Left colon (tissue), 2 donors: ENCODE measurements at places on chromosomes 5 and 9.

- DNase-seq: no peak
Observed at GRCh38 chr5:17075236-17075635, 139.1 kb upstream of the MYO10 start.

DNA sequence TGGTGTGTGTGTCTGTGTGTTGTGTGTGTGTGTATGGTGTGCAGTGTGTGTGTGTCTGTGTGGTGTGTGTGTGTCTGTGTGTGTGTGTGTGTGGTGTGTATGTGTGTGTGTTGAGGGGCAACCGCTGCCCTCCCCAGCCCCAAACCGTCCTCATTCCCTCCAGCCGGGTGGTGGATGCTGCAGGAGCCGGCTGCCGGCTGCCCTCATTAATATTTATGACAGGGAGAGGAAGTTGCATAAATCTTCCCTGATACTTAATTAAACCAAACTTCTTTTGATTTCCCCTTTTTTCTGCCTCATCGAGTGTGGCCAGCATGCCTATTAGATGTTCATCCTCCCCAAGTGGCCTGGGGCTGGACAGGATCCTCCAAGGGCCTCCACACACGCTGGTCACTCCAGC lies 121.4 kb upstream of the MVB12B start:
- no peak for DNase-seq

DNA sequence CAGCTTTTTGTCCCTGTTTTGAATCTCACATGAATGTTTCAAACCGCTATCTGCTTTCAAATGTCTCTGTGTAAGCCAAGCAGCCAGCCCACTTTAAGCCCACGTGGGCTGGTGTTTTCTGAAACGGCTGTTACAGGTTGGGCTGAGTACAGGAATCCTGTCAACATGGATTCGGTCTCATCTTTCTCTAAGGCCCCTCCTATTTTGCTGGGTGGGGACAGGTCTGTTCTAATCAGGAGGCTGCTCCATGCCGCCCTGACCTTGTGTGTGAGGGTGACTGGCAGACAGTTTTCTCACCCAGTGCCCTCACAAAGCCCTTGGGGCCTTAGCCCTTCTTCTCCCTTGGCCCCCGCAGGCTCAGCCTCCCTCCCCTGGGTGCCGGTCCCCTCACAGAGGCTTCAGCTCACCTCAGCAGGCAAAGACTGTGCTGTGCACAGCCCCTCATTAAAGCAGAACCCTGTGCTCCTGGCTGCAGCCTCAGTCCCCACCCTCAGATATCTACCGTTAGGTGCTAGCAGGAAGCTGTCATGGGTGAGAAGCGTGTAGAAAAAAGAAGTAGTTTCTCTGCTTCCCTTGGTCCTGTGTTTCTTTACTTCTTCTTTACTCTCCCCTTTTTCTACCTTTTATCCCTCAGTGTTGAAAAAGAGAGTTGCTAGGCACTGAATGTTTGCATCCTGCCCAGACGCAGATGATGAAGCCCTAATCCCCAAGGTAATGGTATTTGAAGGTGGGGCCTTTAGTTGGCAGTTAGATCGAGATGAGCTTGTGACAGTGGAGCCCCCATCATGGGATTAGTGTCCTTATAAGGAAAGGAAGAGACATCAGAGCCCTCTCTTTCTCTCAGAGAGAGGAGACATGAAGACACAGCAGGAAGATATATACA lies 205.7 kb downstream of the ADAMTS12 start:
- no peak for DNase-seq

- no peak for DNase-seq
Observed at GRCh38 chr5:64900618-64901017, 131.9 kb downstream of the CWC27 start.

GRCh38 chr5:133267601-133268000 lies 215.8 kb downstream of the HSPA4 start:
- no peak for DNase-seq

DNA sequence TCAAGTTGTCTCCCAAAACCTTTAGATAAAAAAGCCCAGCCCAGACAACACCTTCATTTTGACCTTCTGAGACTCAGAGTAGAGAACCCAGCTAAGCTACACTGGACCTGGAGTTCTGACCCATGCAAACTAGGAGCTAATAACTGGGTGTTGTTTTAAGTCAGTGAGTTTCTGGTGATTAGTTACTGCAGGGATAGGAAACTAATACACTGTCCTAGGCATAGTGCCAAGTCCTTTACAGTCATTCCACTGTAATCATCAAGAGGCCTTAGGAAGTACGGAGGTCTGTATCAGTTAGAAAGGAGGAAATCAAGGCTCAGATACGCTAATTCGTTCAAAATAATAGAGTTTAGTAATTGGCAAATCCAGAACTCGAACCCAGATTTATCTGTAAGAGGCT lies 197.9 kb downstream of the KCTD16 start:
- no peak for DNase-seq

DNA sequence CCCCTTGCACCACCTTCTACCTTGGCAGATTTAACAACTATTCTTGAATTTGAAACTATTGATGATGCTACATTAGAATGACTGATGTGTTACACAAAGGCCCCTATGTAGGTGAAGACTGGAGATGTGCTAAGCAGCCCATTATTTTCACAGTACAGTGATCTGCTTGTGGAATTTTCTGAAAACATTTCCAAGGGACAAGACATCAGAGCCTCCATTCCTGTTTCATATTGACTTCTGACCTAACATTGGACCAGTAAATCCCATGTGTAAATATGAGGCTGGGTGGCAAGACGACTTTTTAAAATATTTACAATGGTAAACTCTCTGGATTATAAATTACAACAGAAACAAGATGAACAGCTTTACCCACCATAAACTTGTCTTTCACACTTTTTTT lies 265.8 kb upstream of the EFNA5 start:
- no peak for DNase-seq

DNA sequence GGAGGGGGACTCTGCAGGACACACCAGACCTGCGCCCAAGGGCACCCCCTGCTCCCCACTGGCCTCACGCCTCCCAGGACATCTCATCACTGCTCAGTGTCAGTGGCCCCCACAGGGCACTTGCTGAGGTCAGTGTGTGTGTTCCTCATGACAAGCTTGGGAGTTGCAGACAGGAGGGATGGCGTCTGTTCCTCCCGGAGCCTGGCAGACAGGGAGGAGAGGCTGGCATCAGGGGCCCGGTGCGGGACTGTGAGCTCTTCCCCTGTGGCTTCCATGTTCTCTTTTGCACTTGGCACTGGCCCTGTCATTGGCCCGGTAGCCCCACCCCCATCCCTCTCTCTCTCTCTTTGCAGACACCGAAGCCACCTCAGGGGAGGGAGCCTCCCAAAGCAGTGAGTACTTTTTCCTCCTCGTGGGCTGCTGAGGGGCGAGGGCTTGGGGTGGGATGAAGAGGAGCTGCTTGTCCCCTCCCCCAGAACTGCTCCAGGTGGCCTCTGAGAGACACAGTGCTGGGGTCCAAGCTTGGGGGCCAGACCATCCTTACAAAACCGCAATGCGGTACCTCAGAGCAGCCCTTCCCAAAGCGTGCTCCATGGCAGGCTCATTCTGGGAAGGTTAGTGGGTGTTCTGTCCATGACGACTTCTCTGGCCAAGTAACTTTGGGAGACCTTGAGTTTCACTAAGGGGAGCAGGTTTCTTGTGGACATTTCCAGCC lies 75.7 kb downstream of the AMBP start:
- no peak for DNase-seq

DNA sequence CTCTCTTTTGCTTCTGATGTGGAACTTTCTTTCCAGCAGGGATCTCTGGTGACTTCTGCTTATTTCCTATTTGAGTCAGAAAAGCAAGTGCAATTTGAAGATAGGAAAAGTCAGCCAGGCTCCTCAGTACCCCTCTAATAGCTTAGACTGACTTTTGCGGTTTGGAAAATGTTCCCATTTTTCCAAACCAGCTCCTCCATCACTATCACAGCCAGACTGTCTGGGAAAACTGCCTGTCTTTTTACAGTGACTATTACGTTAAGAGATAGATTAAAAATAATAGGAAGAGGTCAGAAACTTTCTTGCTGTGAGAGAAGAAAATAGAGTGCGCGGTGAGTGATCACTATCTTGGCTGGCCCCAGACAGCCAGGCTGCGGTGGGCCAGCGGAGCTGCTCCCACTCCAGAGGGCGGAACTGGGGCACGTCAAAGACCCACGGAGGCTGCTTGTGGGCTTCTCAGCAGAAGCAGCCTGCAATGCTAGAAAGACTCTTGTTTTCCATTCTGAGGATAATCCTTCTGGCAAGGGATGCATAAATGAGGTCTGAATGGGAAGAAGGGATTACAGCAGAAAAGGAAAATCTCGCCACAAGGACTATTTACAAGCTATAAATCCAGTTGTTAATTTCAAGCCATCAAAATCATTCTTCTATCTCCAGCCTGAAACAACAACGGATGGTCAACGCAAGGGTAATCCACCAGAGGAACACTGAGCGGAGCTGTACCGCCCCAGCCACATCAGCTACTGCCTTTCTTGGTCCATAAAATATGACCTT lies 151.0 kb upstream of the MSX2 start:
- no peak for DNase-seq

DNA sequence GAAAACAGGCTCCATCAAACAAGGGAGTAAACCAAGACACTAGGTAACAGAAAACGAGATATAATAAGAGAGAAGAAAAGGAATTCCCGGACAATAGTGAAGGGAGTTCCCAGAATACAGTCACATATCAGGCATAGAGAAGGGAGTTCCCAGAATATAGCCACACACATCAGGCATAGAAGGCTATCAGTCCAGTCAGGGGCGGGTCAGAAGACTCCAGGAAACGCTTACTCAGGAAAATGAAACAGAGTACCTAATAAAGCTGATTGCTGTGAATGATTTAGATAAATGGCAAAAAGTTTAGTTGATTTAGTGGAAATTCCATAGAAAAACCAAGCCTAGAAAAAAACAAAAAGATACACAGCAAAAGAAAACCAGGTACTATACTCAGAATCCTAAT lies 4.9 kb downstream of the TOMM5 start:
- DNase-seq: no peak

DNA sequence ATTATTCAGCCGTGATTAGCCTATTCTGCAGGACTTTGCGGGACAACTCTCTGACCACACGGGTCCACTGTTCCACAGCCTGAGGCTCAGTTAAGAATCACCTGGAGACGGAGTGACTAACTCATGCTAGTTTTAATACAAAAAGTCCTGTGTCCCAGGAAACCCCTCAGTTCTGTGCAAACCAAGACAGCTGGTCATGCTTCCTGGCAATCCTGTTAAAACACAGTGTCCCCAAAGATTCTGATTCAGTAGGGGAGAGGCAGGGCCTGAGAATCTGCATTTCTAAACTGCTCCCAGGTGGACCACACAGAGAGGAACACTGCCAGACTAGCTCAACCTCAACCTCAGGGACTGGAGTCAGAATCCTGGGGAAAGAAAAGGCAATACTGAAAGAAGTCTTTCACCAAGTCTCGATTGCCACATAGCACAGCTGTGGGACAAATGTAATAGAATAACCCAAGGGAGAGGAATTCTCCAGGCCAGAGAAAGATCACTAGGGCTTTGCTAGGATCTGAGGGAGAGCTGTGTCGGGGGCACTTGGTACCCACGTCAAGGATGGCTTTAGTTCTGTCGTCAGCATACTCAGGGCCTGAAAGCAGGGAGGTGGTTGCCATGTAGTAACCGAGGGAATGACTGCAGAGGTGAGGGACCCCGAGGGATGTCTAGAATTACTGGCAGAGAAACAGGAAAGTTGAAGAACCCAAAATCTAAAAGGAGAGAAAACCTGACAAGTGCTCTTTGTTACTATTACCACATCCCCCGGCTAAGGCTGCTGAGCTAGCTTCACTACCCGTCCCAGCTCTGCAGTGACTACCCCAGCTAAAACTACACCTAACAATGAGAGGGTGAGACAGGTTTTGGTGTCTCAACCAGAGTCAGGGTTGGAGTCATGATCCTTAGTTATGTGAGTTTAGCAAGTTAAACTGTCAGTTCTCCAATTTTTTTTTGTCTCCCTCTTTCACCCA lies 8.6 kb downstream of the SUSD1 start:
- no peak for DNase-seq

GRCh38 chr5:10438301-10438700 lies 3.4 kb upstream of the ROPN1L start:
- DNase-seq: no peak

DNA sequence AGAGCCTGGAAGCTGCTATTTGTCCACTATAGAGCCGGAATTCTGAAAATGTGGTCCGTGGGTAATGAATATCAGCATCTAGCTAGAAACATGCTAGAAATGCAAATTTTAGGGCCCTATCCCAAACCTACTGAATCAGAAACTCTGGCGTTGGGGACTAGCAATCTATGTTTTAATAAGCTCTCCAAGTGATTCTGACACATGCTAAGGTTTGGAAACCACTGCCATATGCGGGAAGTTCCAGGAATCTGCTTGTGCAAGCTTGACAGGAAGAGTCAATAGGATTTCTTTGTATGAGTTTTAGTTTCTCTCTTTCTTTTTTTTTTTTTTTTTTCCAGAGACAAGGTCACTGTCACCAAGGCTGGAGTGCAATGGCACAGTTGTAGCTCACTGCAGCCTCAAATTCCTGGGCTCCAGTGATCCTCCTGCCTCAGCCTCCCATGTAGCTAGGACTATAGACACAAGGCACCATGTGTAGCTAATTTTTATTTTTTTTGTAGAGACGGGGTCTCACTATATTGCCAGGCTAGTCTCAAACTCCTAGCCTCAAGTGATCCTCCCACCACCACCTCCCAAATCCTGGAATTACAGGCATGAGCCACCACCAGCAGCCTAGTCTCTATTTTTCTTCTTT lies 26.4 kb upstream of the CARNMT1 start:
- no peak for DNase-seq

DNA sequence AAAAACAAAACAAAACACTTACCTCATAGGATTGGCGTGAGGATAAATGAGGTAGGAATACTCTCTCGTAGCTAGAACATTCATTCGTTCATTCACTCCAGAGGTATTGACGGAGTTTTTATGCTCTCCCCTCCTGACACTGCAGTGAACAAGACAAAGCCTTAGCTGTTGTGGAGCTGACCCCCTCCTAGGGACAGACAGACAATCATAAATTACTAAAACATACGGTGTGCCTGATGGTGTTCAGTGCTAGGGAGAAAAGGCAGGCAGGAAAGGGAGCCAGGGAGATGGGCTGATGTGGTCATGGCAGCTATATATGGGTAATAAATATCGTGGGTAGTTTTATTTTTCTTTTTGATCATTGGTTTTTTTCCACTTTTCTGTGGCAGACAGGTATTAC lies 5.7 kb upstream of the BRD3 start:
- no peak for DNase-seq

DNA sequence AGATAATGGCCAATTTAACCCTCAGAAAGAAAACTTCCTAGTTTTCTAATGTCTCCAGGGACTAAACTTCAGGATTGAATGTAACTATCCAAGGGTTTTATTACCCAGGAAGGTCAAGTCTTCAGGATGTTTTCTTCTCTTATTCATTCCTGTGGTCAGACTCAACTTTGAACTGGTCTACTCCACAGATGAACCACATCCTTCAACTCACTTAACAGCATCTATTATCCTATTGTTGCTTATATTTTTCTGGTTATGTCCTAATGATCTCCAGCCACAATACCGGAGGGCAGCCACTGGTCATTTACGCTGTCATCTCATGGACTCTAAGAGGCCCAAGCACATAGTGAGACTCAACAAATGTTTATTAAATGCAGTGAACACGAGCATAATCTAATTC lies 47.2 kb upstream of the LIFR start:
- DNase-seq: no peak
